ENCODE measurements at places on chromosomes 3 and 15.

DNA sequence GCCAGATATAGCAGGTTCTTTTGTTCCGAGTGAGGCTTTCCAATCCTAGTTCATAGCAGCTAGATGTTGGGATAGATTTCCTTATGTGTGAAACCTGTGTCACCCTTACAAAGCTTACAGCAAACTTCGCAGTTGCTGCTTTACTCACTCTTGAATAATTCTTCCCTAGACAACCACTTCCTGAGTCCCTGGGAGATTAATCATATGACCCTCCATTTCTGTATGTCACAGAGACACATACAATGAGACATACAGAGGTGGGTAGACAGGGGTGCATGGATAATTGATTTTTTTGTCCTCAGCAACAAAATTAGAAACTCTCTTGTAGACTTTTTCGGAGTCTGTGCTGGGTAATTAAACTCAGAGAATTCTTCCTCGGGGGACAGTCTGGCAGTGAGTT, 163.2 kb downstream of the NSUN3 start:
- no peak for DNase-seq

- DNase-seq: no peak
Measured at GRCh38 chr3:69740103-69741021, 1.1 kb downstream of the MITF start.

DNA sequence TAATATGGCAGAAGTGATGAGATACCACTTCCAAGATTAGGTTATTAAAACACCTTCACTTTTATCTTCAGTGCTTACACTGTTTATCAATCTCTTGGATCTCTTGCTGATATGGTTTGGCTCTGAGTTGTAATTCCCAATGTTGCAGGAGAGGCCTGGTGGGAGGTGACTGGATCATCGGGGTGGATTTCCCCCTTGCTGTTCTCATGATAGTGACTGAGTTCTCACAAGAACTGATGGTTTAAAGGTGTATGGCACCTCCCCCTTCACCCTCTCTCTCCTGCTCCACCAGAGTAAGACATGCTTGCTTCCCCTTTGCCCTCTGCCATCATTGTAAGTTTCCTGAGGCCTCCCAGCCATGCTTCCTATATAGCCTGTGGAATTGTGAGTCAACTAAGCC, 11.8 kb downstream of the GOLIM4 start:
- DNase-seq: no peak

GRCh38 chr15:96326328-96327154, 4.0 kb upstream of the NR2F2 start:
- DNase-seq: no peak

DNA sequence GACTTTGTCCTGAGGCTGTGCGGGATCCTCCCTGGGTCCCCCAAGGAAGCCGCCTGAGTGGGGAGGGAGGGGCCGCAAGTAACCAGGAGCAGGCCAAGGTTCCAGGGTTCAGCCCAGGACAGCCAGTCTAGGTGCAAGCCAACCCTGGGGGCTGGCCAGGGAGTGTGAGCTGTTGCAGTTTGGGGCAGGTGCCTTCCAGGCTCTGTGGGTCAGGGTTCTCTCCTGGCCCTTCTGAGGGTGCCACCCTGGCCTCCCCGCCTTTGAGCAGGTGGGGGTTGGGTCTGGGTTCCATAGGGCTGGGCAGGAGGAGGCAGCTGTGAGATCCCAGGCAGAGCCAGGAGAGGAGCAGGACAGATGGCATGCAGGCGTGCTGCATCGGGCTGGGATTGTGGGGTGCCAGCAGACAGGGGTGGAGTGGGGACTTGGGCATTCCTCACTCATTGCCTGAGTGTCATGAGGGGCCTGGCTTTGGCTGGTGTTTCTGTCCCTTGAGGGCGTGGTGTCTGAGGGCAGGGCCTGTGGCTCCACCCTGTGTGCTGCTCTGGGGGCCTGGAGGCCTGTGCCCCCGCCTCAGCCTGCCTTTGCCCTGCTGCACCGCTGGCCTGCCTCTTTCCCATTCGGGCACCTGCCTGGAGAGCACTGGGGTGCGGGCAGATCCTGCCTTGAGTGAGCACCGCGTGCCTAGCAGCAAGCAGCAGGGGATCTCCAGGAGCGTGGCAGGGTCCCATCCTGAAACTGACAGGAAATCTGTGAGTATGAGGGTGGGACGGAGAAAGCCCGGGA, 18.4 kb downstream of the KLF13 start:
- no peak for DNase-seq

GRCh38 chr3:128517648-128518047, 24.6 kb upstream of the GATA2 start:
- DNase-seq: no peak

- no peak for DNase-seq
Measured at GRCh38 chr3:73461547-73461946, 163.2 kb downstream of the PDZRN3 start.

DNA sequence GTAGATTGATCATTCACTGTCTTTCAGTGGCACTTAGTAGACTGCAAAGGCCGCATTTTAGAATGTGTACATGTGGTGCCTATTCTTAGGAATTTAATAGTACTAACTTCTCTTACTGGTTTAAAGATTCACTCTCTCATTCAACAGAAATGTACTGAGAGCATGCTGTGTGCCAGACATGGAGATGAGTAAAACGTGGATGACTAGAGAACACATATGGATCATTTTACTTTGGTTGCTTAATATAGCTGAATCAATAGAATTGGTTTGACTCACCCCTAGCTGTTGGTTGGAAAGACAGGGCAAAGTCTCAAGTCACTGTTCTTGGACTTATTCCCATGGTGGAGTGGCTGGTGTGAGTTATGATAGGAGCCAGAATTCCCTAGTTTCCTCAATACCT, 109.1 kb upstream of the TNFAIP8L3 start:
- DNase-seq: no peak

- DNase-seq: no peak
Measured at GRCh38 chr3:61946570-61947324, 385.4 kb downstream of the PTPRG start.

- no peak for DNase-seq
Measured at GRCh38 chr3:73101881-73102280, 40.4 kb downstream of the EBLN2 start.

DNA sequence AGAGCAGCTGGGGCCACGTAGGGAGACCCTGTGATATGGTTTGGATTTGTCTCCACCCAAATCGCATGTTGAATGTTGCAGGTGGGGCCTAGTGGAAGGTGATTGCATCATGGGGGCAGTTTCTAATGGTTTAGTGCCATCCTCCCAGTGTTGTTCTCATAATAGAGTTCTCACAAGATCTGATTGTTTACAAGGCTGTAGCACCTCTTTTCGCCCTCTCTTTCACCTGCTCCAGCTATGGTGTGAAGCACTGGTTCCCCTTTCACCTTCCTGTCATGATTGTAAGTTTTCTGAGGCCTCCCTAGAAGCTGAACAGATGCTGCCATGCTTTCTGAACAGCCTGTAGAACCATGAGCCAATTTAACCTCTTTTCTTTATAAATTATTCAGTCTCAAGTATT, 198.9 kb upstream of the CBLB start:
- no peak for DNase-seq

- DNase-seq: no peak
Measured at GRCh38 chr3:82467051-82467450, 705.6 kb upstream of the GBE1 start.

DNA sequence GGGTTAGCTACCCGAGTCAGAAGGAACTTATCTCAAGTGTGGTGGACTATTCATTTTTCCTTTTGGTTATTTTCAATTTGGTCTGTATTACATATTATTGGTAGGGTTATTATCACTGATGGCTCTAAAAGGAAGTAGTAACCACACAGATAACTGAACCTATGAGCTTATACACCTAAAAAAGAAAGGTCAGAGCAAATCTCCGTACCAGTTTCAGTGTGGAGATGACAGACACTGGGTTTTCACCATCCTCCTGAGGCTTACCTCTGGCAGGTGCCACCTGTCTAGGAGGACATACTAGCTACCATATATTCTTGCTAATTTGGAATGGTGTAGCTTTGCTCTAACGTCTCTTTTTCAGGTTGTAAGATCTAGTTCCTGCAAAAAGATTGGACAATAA, 10.2 kb downstream of the GAP43 start:
- no peak for DNase-seq

DNA sequence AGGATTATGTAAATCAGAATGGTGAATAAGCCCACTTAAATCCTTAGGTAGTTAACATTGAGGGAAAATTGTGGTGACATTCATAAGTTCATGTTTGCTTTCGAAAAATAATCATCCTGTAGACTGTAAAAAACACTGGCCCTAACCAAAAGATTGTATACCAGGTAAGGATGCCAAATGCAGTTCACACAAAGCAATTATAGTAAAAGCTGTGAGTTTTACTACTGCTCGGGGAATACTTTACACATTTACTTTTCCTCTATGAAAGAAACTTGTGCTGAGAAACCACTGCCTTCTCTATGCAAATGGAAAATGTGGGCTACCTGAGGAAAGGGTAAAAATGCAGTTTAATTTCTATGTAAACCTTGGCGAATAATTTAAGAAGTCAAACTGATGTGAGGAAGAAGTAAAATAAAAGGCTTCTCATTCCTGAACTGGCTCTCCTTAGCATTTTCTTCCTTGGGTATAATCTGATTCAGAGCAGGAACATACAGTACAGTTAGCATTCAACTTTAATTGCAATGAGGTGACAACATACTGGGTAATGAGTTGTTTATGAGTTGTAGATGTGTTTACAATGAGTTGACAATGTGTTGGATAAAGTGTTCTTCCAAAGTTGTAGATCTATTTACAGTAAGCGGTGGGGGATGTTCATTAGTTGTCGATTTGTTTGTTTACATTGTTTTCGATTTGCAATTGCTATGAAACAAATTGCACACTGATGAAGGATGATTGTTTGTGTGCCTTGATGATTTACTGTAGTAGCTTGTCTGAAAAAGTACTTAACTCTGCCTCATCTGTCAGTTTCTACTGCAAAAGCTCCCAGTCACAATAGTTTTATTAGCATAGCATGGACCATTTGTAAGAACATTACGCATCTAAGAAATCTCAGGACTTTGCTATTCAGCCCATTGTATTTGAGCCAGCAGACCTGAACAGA, 453.0 kb upstream of the DPH6 start:
- DNase-seq: no peak

GRCh38 chr3:111392894-111393398, 149.1 kb upstream of the CD96 start:
- no peak for DNase-seq

- DNase-seq: no peak
Measured at GRCh38 chr3:76307556-76307955, 522.2 kb upstream of the ZNF717 start.

DNA sequence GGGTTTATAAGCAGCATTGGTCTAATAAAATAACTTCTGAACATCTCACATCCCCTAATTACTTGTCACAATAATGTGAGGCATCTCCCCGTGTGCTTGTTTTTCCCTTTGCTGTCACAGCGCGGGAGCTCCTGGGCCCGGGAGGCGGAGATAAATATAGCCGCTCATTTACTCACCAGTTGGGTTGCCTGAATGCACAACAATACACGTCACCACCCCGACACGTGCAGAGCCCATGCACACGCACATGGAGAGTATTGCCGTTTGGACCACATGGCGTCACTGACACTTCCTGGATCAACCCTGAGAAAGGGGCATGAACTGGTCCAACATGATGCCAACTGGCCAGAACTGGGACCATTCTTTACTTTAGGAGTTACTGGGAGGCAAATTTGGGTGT, 76.2 kb downstream of the MRPL46 start:
- DNase-seq: no peak

DNA sequence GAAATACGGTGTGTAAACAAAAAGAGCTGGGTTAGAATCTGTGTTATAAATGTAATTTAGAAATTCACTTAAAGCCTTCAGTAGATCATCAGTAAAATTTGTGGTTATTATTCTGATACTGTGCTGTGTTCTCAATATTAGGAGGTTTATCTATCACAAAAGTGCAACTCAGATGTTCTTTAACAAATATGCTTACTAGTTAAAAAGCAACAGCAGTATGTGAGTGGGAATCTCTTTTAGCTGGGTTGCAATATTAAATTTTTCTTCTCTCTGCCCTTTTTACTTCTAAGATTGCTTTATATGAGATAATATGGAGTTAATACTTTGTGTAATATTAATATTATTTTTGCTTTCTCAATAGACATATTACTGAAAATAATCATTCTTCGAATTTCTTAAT, 53.4 kb downstream of the CHD2 start:
- no peak for DNase-seq

DNA sequence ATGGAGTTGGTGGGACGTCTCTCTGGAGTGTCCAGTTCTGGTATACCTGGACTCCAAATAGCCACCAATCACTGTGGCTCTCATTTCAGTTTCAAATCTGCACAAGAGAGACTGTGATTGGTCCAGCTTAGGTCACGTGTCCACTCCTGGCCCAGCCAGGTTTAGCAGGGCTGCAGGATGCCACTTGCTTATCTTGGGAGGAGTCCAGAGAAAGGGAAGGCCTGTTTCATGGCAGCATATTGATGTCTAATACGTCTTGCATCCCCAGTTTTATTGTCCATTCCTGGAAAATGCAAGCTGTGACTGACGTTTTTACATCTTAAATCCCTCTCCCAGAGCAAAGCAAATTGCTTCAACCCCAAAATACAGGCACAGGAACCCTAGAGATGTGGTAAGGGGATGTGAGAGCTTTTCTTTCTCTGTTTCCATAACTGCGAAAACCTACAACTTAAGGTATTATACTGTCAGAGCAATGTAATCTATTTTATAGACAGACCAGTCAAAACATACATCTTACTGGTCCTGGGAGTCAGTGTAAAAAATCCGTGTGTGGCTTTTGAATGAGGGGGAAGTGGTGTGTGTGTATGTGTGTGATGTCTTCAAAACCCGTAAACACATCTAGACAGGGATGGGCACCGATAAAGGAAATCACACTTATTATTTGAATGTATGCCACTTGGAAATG, 274.4 kb downstream of the TLE3 start:
- no peak for DNase-seq

DNA sequence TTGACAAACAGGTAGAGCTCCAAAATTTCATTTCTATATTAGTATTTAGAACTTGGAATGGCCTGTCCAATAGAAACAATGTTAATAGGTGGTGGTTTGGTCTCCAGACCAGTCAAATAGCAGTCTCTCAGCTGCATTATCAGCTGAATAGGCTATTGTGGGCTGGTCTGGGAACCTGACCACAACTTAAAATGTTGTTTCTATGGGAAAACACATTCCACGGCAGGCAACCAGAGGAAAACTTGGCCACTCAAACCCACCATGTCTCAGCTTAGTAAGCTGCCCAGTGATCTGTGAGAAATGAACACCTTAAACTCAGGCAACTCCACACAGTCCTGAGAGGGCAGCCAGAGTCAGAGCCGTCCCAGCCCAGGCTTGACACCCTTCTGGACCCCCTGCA, 20.4 kb downstream of the FBN1 start:
- no peak for DNase-seq

DNA sequence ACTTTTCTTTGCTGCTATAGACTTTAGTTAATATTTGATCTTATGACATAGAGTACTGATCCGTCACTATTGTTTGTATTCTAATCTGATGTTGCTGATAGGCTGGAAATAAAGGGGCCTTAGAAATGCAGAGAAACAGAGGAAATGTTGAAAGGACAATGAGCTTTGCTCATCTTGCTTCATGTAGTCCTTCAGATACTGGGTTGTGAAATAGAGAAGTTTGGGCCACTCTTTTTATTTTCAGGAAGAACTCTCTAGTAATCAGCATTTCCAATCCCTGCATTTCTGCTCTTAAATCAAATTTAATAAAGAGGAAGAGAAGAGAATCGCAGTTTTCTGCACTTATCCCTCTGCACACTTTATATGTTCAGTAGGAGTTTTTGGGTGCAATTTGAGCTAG, 192.8 kb upstream of the THBS1 start:
- DNase-seq: no peak

GRCh38 chr3:196712514-196713413, 587 bp downstream of the PIGX start:
- DNase-seq: no peak

Data from CMK (cell line).